Fibroblast of lung (primary cell): ENCODE measurements at places on chromosomes 6 and 20. TPM values are rescaled to one million over a fixed set of nuclear protein-coding genes. Genes with fewer than 3 reads are reported as not detected.

DNA sequence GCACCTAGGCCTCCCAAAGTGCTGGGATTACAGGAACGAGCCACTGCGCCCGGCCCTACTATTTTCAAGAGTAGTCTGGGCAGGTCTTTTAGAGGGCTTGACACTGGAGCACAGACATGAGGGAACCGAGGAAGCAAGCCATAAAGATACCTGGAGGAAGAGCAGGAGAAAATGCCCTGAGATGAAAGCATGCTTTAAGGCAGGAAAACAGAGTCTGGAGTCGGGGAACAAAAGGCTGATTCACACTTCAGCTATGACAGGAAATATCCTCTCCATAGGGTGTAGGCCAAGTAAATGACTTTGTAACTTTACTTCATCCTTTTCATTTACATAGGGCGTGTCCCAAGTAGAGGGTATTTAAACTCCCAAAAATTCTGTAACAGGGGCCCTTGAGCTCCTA, 4.3 kb upstream of the SERINC3 start:
- DNase-seq: no peak

DNA sequence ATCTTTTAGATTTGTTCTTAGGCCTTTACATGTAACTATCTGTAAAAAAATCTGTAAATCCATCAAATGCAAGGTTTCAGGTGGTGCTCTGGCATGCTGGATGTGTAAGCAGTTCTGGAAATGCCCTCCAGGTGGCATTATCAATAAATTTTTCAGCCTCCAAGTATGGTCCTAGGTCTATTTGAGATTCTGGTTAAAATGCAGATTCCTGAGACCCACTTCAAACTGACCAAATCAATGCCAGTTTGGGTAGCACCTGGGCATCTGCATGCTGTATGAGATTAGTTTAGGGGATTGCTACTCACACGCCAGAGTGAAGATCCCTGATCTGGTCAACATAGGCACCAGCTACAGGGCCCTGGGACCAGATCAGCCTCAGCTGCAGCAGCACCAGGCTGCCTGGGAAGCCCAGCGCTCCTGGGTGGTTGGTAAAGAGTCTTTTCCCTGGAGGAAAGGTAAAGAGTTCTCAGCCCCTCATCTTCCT, 507.3 kb upstream of the CITED2 start:
- DNase-seq: peak; percentile 46

- DNase-seq: no peak
These were observed 67.4 kb downstream of the AIG1 start for GRCh38 chr6:143127941-143128680.

DNA sequence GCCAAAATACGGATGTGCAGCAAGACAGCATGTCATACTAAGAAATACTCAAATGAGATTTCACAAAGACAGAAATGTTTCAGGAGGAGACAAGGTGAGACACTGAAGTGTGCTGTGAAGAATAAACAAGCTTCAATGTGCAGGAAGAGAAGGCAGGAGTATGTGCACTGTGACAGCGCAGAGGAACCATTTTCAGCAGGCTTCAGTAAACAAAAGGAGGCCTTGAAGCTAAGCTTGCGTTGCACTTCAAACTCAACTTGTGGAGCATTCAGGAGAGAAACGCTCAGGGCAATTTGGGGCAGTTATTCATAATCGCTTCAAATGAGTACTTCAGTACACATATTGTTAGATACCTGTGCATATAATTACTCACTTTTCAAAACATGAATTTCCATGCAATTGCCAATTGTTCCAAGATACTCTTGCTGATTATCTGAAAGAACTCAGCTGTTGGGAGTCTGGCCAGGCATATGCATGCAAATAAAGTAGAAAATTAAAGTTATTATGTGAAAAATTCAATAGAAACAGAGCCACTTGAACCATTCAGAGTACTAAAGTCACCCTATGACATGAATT, 234.2 kb upstream of the OPRM1 start:
- DNase-seq: no peak

GRCh38 chr6:26472549-26473290, 15.0 kb downstream of the BTN2A1 start:
- no peak for DNase-seq

DNA sequence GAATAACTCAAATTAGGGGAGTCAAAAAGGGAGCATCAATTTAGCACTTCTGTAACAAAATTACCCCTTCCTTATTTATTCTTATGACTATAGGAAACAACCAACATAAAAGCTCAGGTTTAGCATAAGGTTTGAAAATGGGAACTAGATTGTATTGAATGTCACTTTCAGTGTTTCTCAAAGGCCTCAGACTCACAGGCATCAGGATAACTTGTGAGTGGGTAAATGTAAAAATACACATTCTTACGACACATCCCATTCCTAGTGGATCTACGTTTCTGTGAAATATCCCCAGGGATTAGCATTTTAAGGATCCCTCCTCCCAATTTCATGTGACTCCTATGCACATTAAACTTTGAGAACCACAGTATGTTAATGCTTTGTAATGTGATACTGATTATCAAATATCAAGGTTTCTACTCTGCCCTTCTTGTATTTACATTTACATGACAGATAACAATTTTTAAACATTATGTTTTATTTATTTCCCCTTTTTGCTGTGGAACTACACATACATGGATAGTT, 114.8 kb downstream of the HS3ST5 start:
- no peak for DNase-seq

- peak; percentile 99 for DNase-seq
These were observed 54.0 kb upstream of the IPCEF1 start for GRCh38 chr6:154410619-154411072.

- DNase-seq: no peak
These were observed 12.7 kb downstream of the DYNLRB1 start for GRCh38 chr20:34528921-34529297.

DNA sequence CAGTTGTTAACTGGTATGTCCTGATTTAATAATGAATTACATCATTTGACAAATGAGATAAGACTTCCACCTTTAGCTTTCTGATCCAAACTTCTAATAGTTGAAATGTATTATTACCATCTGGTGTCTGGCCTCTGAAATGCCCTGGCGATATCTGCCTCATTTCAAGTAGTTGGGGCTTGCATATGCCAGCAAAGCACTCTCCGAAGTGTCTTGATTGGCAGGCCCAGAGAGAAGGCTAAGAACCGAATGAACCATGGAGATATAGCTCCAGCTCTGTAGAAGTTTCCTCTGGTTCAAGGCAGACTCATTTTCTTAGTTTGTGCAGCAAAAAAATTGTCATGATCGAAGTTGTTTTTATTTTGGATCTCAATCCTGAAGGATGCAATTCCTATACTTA, 13.4 kb upstream of the HIVEP2 start:
- peak; percentile 12 for DNase-seq

- DNase-seq: no peak
These were observed 41.0 kb upstream of the MRPS18A start for GRCh38 chr6:43728586-43728985.

DNA sequence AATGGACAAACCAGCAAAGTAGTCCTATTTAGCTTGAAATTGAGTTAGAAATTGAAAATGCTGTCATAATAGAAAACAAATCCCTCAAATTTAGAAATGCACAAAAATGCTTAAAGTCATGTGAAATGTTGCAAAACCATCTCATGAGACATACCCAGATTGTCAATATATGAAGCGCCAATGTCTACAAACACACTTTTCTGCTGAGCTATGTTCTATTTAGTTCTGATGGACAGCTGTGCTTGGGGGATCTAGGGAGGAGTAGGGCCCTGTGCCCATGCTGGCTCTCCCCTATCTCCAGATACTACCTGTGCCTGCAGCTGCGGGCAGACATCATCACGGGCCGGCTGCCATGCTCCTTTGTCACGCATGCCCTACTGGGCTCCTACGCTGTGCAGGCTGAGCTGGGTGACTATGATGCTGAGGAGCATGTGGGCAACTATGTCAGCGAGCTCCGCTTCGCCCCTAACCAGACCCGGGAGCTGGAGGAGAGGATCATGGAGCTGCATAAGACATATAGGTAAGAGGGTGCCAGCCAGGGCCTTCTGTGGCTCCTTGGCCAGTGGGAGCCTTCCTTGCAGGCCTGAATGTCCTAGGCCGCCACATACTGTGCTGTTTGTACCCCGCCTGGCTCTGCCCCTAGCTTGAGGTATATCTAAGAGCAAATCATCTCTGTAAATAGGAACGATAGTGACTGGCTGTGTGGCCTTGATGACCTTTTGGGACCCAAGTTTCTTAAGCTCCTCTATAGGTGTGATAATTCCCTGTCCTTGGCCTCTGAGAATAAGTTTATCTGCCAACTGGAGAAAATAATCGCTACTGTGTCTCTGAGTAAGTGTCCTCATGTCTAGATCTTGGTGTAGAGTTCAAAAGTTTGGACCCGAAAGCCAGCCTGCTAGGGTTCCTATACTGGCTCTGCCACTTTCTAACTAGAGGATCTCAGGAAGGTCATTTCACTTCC, 30.6 kb downstream of the EPB41L1 start:
- DNase-seq: no peak

DNA sequence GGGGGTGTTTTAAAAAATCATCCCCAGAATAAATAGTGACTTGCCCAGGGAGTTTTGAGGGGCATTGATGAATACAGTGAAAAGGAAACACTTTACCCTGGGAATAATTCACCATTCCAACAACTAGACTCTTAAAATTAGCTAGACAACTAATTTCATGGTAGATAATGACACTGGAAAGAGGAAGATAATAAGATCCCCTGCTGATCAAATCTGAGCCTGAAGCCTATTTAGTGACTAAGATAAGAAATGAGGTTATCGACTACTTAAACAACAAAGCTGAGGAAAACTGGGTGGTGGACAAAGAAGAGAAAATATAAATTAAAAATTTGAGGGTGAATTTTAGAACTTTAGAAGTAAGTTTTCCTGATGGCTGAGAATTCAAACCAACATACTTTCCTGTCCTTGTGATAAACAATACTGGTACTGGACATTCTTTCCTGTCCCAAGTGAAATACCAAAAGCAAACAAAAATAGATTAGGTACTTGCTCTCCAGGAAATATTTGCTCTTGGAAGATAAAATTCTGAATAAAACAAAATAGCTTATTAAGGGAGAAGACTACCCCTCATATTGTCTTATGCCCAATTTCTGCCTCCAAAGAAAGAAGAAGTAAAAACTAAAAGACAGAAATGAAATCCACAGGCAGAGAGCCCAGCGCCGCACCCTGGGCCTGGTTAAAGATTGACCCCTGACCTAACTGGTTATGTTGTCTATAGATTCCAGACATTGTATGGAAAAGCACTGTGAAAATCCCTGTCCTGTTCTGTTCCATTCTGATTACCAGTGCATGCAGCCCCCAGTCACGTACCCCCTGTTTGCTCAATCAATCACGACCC, 64.0 kb upstream of the ADGRF4 start:
- no peak for DNase-seq

DNA sequence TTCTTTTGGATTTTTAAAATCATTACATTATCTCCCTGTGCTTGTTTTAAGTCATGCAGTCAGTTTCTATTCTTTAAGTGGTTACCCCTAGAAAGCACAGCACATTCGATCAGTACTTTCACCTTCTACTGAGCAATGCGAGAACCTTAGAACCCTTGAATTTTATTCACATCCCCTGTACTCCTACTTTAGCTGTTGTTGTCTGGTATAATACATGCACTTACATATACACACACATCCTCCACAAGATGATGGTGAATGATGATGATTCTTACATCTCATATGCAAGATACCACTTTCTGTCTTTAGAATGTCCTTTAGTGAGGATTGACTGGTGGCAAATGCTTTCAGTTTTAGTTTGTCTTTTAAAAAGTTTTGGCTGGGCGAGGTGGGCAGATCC, 5.7 kb downstream of the CDC40 start:
- no peak for DNase-seq

PROCR gene
- total RNA-seq: 46.0 and 50.5 TPM in 2 replicates

IL17F gene
- not detected in 2 replicates for total RNA-seq

MOCS3 gene
- 9.2 and 10.1 TPM in 2 replicates for total RNA-seq

TMEM200A gene
- total RNA-seq: 44.2 and 51.7 TPM in 2 replicates
